GM13977 (cell line): ENCODE measurements at places on chromosomes 16 and 17.

GRCh38 chr16:84156342-84156784, 11.3 kb downstream of the DNAAF1 start:
- no peak for DNase-seq

DNA sequence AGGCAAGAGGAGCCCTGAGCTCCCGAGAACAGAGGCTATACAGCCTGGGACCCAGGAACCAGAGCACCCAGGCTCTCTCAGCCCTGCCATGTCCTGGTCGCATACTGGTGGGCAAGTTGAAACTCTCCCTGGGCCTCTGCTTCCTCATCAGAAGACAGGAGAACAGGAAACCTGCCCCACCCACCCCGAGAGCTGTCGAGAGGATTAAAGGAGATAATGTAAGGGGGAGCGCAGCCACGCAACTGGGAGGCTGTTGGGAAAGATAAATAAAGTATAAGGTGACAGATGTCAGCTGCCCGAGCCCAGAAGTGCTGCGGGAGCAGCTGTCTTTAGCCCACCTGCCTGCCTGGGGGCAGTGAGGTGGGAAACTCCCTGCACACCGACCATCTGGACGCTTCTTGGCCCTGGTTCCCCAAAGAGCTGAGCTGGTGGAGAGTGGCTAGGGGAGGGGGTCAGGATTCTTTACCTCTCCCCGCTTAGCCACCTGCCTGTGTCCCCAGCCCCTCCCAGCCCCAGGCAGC, 6.8 kb downstream of the KIF19 start:
- no peak for DNase-seq

GRCh38 chr16:46691726-46692125, 2.3 kb downstream of the ORC6 start:
- no peak for DNase-seq

- DNase-seq: no peak
Measured at GRCh38 chr17:73338050-73338521, 26.3 kb upstream of the CDC42EP4 start.
